Left renal cortex interstitium (tissue), 4 donors: ENCODE measurements at places on chromosomes 16 and 17.

- DNase-seq = no peak
These were observed 481.9 kb downstream of the SOX9 start for GRCh38 chr17:72602517-72603419.

GRCh38 chr17:58694302-58694701 is 1.9 kb downstream of the RAD51C start:
- DNase-seq = no peak

DNA sequence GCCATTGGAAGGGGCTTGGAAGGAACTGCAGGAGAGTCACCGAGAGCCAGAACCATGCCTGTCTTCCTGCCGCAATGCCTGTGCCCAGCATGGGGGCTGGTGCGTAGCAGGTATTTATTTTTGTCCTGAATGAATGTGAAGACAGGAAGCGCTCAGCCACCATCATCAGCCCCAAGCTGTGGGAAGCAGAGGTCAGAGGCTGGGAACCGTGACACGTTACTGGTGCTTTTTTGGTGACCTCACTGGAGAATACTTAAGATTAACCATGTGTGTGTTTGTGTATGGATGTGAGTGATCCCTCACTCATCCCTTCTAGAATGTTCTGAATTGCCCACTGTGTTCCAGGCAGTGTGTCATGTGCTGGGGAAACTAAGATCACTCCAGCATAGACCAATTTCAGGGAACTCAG is 343.8 kb downstream of the SNX29 start:
- no peak for DNase-seq

GRCh38 chr17:71791311-71791710 is 329.5 kb upstream of the SOX9 start:
- no peak for DNase-seq

DNA sequence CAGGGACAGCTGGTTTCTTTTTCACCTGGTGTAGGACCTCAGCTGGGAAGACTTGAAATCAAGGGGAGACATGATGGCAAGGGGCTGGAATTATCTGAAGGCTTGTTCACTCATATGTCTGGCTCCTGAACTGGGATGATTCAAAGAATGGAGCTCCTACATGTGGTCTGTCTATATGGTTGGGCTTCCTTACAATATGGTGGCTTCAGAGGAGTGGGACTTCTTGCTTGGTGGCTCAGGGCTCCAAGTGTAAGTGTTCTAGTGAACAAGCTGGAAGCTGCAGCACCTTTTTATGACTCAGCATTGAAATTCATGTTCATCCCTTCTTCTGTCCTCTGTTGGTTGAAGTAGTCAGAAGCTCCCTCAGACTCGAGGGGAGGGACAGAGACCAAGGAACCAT is 127.9 kb downstream of the MSI2 start:
- no peak for DNase-seq

DNA sequence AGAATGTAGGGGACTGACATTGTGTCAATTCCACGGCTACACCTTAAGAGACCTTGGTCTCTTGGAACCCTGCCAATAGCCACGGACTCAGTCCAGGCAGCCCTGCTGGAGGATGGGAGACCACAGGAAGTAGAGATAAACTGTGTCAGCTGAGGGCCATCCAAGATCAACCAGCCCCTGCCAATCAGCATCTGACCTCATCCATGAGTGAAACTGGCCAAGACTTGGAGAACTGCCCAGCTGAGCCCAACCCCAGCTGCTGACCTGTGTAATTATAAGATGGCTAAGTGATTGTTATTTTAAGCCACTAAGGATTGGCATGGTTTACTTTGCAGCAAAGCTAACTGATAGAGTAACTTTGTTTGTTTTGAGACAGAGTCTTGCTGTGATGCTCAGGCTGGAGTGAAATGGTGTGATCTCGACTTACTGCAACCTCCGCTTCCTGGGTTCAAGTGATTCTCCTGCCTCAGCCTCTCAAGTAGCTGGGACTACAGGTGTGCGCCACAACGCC is 13.3 kb upstream of the YWHAE start:
- no peak for DNase-seq

- DNase-seq = no peak
These were observed 2.1 kb upstream of the ADCY7 start for GRCh38 chr16:50263940-50264929.

DNA sequence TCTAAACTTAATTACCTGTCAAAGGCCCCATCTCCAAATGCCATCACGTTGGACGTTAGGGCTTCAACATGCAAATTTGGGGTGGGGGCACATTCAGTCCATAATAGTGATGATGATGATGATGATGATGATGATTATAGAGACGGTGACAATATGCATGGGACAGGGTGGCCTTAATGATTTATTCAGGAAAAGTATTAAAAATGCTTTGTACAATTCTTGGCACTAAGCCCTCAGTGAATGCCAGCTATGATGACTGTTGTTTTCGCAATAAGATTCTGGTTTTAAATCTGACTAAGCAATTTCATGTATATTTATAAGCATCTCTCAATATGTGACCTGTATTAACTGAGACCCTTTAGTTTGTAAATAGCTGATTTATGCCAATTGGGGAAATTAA is 106.3 kb downstream of the C16orf95 start:
- no peak for DNase-seq

DNA sequence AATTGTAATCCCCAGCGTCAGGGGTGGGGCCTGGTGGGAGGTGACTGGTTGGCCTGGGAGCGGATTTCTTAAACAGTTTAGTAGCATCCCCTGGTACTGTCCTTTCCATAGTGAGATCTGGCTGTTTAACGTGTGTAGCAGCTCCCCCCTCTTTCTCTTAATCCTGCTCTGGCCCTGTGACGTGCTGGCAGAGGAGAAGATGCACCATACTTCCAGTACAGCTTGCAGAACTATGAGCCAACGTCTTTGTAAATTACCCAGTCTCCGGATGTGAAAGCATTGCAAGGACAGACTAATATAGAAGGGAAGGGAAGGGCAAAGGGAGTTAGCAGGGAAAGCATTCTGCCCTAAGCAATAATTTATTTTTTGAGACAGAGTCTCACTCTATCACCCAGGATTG is 83.9 kb downstream of the RMI2 start:
- no peak for DNase-seq

DNA sequence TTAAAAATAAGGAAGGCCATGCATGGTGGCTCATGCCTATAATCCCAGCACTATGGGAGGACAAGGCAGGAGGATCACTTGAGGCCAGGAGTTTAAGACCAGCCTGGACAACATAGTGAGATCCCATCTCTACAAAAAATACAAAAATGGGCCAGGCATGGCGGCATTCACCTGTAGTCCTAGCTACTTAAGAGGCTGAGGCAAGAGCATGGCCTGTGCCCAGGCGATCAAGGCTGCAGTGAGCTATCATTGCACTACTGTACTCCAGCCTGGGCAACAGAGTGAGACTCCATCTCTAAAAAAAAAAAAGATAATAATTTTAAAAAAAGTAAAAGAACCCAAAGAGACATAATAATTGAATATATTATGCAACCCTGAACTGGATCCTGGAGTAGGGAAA is 83.6 kb upstream of the ZNF423 start:
- no peak for DNase-seq

DNA sequence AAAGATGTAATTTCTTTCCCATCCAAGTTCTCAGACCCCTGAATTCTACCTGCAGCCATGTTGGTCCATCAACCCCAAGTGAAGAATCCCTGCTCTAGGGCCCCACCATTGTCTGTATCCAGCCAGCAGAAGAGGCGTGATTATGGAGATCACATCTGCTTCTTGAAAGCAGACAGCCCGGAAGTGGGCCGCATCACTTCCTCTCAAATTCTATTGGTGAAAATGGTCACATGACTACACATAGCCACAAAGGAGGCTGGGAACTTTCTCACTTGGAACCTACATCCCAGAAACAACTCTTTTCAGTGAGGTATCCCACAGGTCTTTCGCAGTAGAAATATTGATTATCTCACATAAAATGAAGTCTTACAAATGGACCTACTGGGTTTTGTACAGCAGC is 40.1 kb downstream of the IL4R start:
- no peak for DNase-seq

GRCh38 chr16:89909777-89910716 is 8.6 kb upstream of the MC1R start:
- no peak for DNase-seq

DNA sequence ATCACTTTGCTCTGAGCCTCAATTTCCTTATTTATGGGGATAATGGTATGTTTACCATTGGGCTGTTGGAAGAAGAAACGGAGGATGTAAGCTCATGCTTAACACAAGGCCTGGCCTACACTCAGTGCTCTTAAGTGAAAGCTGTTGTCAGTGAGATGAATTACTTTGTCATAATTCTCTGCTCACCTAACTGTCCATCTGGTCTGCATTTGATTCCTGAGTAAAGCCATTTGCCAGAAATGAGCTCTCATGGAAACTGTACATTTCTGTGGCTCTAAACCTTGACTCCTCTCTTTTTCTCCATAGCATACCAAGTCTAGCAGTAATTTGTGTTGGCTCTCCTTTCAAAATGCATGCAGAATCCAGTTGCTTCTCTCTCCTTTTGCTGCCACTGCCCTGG is 445.7 kb downstream of the UTP18 start:
- no peak for DNase-seq

GRCh38 chr16:69199382-69199781 is 12.4 kb downstream of the SNTB2 start:
- no peak for DNase-seq

GRCh38 chr16:67216612-67217490 is 10.1 kb upstream of the TMEM208 start:
- DNase-seq = no peak

GRCh38 chr17:76458580-76459490 is 5.9 kb upstream of the UBE2O start:
- no peak for DNase-seq
